GM18507 (cell line): ENCODE measurements at places on chromosomes 3 and 15.

GRCh38 chr3:178628037-178628436, 91.8 kb downstream of the KCNMB2 start:
- no peak for DNase-seq

GRCh38 chr15:49137861-49138260, 17.5 kb downstream of the COPS2 start:
- no peak for DNase-seq

GRCh38 chr3:186551387-186551786, 7.2 kb upstream of the CRYGS start:
- DNase-seq: no peak

DNA sequence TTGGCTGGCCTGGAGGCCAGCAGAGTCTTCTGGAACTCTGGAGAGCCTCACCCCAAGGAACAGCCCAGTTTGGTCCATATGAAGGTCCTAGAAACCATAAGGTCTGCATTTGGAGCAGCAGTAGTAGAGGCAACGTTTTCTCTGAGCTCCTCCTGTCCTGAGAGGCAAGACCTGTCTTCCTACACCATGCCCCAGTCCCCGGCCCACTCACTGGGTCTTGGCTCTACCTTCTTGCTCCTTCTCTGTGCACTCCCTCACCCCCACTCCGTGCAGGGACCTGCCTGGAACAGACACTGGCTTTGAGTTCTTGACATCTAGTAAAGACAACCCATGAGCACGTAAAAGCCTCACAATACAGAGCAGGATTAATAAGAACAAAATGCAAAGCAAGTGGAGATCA, 76.6 kb downstream of the CHRD start:
- no peak for DNase-seq

DNA sequence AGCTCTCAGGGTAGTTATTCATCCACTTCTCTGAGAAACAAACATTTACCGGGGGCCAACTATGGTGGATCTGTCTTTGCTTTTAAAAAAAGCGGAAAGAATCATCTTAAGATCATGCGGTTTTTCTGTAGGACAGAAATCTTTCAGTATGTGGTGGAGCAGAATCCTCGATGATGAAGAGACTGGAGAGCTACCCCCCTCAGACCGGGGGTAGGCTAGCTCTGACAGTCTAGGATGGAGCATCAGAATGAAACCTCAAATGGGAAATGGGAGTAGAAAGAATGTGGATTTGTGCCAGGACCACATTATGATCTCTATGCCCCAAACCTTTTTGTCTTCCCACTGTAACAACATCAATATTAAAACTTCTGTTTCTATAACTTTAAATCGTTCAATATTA, 30.3 kb downstream of the TPRG1 start:
- DNase-seq: no peak

GRCh38 chr15:51688863-51689262, 7.6 kb downstream of the SCG3 start:
- DNase-seq: no peak

DNA sequence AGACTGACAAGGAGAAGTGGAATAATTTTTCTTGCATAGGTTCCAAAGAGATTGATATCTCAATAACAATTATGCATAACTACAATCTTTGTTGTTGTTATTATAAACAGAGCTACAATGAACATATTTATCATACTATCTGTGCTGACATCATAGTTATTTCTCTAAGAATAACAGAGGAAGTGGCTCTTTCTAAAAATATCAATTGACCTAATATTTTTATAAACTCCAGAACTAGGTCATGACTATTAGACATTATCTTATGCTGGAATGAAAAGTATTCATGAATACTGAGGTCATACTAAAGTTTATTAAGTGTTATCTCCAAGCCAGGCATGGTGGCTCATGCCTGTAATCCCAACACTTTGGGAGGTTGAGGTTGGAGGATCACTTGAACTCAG, 114.1 kb downstream of the DCLK3 start:
- DNase-seq: no peak

DNA sequence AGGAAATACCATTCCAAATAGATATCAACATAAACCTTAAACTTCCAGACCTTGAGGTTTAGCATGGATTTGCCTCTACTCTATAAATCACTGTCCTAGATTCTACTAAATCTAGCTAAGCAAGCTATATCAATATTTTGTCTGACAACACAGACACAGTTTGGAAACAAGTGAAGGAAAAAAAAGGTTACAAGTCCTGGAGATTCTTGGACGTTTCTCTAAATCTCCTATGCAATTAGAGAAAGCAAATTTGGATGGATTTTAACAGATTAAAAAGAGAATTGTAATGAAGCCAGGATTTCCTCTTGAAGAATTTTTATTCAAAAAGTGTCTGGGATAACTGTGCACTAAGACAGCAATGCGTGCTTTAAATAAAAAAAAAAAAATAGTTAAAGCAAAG, 441.1 kb upstream of the DPH6 start:
- no peak for DNase-seq

DNA sequence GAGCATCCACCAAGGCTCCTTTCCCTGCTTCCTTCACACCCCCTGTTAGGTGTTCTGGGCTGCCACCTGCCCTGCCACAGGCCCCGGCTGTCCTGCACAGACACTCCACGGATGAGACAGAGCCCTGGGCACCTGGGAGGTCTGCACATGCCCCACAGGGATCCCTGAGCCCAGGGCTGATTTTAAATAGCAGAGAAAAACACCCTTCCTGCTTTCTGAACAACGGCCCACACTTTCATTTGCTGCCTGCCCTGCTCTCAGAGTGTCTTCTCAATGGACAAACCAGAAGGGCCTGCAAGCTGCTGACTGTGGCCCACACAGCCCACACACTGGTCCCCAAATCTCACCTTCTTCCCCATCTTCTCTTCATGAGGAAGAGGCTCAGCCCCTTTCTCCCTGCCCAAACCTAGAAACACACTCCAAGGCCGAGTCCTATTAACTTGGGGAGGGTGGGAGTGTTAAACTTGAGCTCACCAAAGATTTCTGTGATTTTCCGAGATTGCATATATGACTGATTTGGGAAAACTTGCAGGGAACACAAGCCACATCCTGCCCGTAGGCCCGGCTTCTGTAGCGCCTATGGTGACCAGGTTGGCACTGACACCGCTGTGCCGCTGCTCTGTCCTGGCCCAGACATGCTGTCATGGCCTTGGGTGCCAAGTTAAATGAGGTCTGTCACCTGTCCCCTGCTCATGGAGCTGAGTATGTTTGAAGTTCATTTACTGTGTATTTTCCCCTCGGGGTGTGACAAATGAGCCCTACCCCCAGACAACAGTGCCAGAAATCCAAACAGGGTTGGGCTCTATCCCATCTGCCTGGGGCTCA, 47.2 kb upstream of the KLF13 start:
- DNase-seq: no peak

DNA sequence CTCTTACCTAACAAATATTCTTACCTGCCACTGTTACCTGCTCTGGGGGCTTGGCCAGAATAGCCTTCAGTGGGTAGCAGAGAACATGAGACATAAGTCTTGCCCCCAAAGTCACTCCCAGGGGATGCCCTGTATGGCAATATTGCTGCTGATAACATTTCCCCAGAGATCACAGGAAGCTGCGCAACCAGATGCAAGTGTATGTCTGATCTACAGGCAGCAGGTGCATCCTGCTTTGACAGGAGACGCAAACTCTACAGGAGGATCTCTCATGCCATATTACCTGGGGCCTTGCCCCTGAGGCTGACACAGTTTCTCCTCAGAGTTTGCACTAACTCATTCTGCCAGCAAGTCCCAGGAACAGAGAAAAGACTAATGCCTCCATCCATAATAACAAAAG, 174.4 kb upstream of the LPP start:
- no peak for DNase-seq

GRCh38 chr15:79944622-79945021, 26.4 kb downstream of the BCL2A1 start:
- no peak for DNase-seq

- DNase-seq: no peak
Measured at GRCh38 chr3:15041950-15042349, 23.2 kb downstream of the MRPS25 start.

GRCh38 chr3:112585782-112586181, 23.9 kb downstream of the SLC35A5 start:
- DNase-seq: no peak

GRCh38 chr3:73868688-73869315, 244.1 kb upstream of the PDZRN3 start:
- DNase-seq: no peak

GRCh38 chr3:8156831-8157230, 344.8 kb upstream of the LMCD1 start:
- no peak for DNase-seq

DNA sequence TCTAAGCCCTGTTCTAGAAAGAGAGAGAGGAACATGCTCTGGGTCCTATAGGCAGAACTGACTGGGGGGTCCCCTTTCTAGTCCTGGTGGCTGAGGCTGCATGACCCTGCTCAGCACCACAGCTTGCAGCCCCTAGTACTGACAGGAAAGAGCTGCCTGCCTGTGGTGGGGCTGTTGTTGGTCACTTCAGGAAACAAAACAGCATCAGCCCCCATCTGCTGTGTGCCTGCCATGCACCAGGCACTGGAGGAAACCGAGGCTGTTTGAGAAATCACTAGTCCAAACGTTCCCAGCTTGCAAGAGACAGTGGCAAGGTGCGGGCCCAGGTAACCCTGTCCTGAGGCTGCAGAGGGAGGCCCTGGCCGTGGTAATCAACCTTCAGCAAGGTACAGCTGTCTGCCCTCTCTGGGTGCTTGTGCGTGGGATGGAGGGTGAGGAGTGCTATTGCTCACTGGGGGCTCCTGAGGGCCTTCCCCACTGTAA, 90.6 kb downstream of the IQSEC1 start:
- DNase-seq: no peak

DNA sequence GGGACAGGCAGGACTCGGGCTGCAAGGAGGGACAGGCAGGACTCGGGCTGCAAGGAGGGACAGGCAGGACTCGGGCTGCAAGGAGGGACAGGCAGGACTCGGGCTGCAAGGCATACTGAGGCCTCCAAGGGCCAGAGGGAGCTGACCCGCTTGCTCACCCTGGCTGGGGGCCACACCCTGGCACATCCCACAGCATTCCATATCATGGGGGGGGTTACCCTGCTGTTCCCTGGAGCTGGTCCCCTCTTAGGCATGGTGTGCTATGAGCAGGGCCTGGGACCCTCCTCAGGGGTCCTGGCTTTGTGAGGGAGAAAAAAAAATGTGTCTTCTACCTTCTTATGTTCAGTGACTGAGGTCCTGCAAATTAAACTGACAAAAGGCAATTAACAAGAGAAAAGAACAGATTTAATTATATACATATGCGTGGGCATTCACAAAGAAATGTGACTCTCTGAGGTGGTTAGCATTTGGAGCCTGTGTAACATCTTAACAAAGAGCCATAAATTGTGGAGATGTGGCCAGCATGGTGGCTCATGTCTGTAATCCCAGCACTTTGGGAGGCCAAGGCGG, 97.6 kb upstream of the ALDH1A3 start:
- DNase-seq: no peak

GRCh38 chr3:133663569-133664313, 2.0 kb upstream of the TOPBP1 start:
- peak; percentile 45 for DNase-seq

- DNase-seq: no peak
Measured at GRCh38 chr15:77557144-77557543, 75.6 kb downstream of the LINGO1 start.

DNA sequence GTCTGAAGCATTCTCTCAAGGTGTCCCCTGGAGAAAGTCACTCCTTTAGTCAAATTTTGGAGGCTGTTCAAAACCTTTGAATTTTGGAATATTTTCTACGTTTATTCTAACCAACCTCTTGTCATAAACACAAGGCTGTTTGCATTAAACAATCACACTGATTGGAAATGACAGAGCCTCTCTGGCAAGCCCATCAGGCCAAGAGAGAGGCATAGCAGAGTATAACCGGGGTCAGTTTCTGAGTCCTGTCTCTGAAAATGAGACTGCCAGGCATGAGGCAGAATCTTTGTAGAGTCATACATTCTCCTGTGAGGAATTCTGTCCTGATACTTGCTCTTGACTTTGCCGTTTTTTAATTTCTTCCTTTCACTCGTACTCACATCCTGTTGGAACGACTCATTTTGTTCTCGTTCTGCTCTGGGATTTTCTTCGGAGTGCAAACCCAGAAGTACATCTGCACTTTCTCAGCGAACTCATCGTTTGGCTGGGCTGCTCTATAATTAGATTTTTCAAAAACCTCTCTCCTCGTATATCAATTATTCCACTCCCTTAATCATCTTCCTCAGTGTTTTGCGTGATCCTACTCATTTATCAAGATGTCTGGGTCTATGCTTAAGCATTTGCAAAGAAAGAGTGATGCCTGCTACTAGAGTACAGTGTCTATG, 114.2 kb downstream of the AGBL1 start:
- no peak for DNase-seq

DNA sequence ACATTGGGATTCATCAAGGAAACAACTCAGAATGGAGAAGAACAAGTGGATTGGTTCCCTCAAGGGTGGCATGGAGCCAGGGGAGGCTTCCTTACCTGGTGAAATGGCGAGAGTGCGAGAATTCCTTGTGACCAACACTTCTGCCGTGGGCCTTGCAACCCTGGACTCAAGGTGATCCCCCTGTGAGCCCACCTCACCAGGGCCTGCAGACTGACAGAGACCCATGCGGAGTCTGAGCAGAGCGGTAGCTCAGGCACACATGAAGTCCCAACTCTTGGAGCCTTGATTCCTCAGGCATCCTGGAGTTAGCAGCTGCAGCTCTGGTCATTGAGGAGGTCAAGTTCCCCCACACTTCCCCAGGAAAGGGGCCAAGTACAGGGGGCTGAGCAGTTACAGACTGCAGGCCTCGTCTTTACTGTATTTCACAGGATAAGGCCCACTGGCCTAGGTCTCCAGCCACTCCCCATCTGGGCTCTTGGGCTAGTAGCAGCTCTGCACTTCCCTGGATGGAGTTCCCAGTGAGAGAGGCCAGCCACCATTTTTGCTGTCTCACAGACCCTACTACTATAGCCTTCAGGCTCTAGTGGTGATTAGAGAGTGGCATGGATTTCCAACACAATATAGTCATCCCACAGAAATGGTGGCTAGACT, 269.5 kb upstream of the DCBLD2 start:
- no peak for DNase-seq

DNA sequence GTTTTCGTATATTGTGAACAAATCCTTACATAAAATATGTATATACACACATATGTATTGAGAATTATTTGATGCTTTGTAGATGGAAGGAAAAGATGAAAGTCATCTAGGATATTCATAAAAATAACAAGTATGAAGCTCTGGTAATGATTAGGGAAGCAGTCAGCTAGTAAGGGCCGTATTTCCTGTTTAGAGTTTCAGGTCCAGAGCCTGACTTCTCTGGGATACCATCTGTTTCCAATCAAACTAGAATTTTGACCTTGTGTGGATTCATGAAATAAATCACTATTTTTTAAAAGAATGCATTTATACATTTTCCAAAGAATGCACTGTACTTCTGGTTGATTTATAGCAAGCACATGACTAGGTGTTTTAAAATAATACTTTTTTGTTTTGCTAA, 156.1 kb upstream of the CGNL1 start:
- no peak for DNase-seq

GRCh38 chr3:156416846-156417558, 137.9 kb downstream of the SSR3 start:
- no peak for DNase-seq
